ENCODE measurements at places on chromosomes 11 and 22. TPM values are rescaled to one million over a fixed set of nuclear protein-coding genes. Genes with fewer than 3 reads are reported as not detected.

DNA sequence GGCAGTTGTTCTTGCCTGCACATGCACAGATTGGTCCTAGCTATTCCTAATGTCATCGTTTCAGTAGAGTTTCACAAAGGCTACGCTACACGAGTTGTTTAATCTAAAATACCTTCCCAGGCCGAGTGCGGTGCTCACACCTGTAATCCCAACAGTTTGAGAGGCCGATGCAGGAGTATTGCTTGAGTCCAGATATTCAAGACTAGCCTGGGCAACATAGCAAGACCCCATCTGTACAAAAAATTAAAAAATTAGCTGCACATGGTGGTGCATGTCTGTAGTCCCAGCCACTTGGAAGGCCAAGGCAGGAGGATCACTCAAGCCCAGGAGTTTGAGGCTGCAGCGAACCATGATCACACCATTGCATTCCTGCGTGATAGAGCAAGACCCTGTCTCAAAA is 56.2 kb downstream of the TNRC6B start:
- no peak for DNase-seq

The CCDC73 gene
- 0.50 TPM for total RNA-seq

GRCh38 chr11:46899501-46900025 is 18.8 kb downstream of the LRP4 start:
- no peak for DNase-seq

GRCh38 chr22:48358886-48359612 is 1468.6 kb downstream of the BRD1 start:
- DNase-seq = no peak

GRCh38 chr22:38305471-38306448 is 11.5 kb downstream of the CSNK1E start:
- no peak for DNase-seq

- no peak for DNase-seq
Observed at GRCh38 chr11:92264350-92264749, 39.7 kb downstream of the FAT3 start.

The INTS4 gene
- total RNA-seq = 19.1 TPM

DNA sequence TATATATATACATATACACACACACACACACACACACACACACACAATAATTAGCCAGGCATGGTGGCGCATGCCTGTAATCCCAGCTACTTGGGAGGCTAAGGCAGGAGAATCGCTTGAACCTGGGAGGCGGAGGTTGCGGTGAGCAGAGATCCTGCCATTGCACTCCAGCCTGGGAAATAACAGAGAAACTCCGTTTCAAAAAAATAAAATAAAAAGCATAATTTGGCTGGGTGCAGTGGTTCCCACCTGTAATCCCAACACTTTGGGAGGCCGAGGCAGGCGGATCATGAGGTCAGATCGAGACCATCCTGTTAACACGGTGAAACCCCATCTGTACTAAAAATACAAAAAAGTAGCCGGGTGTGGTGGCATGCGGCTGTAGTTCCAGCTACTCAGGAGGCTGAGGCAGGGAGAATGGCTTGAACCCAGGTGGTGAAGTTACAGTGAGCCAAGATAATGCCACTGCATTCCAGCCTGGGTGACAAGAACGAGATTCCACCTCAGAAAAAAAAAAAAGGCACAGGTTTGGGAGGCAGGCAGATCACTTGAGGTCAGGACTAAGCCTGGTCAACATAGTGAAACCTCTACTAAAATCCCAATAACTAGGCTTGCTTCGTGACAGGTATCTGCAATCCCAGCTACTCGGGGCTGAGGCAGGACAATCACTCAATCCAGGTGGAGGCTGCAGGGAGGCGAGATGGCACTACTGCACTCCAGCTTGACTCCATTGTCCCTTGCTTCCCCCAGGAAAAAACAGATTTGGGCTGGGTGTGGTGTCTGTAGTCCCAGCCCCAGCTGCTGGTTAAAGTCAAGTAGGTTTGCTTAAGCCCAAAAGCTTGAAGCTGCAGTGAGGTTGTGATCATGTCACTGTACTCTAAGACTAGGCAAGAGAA is 11.8 kb upstream of the WDR74 start:
- DNase-seq = no peak

DNA sequence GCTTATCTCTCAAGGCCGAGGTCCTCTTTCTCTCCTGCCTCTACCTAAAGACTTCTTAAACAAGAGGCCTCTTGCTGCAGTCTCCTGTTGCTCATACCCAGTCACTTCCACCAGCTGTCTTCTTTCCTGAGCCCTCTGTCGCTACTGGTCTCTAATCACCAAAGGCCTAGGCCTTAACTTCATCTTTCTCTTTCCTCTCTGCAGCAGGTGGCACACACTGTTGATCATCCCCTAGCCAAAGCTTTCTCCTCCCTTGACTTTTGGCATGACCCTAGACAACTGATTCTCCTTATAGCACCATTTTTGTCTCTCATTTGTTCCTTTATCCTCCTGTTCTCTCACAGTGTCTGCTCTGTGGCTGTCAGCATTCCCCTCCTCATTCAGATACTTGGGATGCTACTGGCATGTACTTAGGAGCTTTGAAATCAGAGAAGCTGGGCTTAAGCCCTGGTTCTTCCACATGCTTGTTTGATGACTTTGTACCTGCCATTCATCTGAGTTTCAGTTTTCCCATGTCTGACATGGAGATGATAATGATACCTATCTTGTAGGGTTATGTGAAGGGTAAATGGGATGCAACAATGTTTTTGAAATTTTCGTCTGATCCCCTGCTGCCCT is 22.4 kb downstream of the ENDOD1 start:
- DNase-seq = no peak

- peak; percentile 23 for DNase-seq
Observed at GRCh38 chr22:47303161-47303890, 540.9 kb downstream of the TBC1D22A start.

The MYO7A gene
- 7.3 TPM for total RNA-seq

GRCh38 chr11:64568041-64568571 is 22.9 kb upstream of the SLC22A12 start:
- no peak for DNase-seq

DNA sequence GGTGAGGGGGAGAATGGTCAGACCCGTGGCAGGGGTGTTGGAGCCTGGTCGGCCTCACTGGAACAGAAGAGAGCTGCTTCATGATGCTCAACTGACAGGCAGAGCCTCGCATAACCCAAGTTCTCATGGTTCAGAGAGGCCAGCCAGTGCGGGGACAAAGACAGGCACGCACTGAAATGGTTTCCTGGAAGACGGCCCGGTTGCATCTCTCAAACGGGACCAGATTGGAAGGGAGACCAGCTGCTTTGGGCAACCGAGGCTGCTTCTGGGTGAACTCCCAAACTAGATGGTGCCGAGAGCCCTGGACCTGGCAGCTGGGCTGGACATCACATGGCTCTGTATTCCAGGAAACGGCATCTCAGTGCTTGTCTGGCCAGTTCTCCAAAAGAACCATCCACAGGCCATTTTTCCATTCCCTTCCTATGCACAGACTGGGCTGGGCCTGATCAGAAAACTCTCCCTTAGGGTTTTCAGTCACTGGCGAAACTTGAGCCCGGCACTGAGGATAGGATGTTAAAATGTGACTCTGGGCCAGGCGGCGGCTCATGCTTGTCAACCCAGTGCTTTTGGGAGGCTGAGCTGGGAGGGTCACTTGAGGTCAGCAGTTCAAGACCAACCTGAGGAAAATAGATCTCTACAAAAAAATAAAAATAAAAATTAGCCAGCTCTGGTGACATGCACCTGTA is 80.1 kb upstream of the PRODH start:
- DNase-seq = no peak

GRCh38 chr11:47056261-47056915 is 119.8 kb downstream of the CSTPP1 start:
- DNase-seq = no peak

DNA sequence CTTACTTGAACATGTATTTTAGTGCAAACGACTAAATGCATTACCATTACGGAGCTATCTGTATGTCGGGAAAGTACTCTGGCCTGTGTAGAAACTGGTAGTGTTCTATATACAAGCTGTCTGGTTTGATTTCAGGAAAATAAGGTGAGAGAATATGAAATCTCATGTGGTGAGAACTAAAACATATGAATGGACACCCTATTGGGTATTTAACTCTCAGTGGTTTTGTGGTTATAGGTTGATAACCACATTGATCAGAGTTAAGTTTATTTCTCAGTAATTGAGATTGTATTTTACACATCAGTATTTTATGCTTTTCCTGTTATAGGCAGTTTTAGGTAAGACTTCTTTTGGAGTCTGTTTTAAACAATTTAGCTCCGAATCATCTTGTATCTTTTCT is 10.4 kb downstream of the ANO5 start:
- DNase-seq = no peak

DNA sequence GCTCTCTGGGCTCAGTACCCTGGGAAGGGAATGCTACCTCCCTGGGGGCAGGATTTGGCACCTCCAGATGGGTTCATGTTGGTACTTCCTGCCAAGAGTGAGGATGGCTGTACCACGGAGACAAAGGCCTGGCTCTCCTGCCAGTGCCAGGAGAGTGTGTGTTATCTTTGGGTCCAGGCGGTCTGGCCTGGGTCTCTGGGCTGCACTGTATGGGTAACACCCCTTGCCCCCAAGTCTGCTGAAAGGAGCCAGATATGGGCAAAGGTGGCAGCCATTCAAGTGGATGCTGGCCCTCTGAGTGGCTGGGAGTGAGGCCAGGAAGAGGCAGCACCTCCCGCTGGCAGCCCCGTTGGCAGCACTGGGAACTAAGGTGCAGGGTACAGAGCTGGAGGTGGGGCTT is 91.5 kb downstream of the NECTIN1 start:
- no peak for DNase-seq

- no peak for DNase-seq
Observed at GRCh38 chr11:8356721-8357504, 93.2 kb upstream of the LMO1 start.

GRCh38 chr11:2186669-2187279 is 15.2 kb upstream of the TH start:
- peak; percentile 44 for DNase-seq

The HTR3A gene
- not detected for total RNA-seq

The ACTN3 gene
- not detected for total RNA-seq

All from liver (tissue), 10 donors.